ENCODE measurements at places on chromosomes 5 and 9.

DNA sequence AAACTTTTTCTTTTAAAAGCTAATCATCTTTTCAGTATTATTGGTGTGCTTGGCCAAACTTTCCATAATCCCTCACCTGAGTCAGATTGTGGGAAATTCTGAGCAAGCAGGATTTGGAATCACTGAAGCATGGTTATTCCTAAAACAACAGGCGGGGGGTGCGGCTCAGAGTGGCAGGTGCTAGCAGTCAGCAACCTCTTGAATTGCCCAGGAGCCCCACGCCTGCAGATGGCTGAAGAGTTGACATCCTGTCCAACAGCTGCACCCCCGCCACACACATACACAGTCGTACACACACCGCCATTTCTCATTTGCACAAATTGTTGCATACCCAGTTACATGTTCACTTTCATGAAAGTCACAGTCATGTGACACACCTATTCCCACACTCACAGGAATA lies 96.6 kb downstream of the LHX2 start:
- DNase-seq: no peak

- no peak for DNase-seq
Measured at GRCh38 chr9:114938687-114939575, 8.5 kb upstream of the TNFSF8 start.

- DNase-seq: no peak
Measured at GRCh38 chr5:89934069-89934468, 475.5 kb downstream of the CETN3 start.

- no peak for DNase-seq
Measured at GRCh38 chr9:90508940-90509339, 133.7 kb downstream of the DIRAS2 start.

DNA sequence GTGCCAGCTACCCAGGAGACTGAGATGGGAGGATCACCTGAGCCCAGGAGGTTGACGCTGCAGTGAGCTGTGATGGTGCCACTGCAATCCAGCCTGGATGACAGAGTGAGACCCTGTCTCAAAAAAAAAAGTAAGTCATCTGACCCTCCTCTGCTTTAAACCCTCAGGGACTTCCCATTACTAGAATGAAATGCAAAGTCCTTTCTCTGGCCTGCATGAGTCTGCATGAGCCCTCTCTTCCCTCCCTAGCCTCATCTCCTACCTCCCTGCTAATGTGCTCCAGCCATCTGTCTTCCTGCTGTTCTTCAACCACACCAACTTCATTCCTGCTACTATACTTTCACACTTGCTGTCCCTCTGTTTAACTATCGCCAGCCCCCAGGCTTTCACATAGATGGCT lies 15.3 kb downstream of the IL5 start:
- no peak for DNase-seq
